Activated gamma-delta T cell treated with Interleukin-2 at 50 U/mL for 16 hours (primary cell): ENCODE measurements at places on chromosomes 5 and 9.

DNA sequence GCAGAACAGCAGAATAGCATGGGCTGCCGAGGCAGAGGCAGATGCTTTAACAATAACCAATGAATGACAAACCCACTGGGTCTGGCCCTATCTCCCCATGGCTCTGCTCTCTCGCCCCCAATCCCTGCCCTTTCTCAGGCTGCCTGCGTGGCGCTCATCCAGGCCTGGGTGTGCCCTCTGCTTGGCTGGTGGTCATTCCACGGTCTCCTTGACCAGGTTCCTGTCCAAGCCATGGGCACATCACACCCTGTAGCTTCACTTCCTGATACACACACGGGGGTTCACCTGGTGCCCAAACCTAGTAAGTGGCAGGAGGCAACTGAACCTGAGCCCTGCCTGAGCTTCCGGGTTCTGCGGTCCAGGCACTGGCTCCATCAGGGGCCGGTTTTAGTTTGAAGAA lies 87.6 kb downstream of the DAP start:
- DNase-seq = no peak

GRCh38 chr9:7827792-7828191 lies 28.2 kb upstream of the DMAC1 start:
- no peak for DNase-seq

- no peak for DNase-seq
Measured at GRCh38 chr9:128687453-128687852, 1.6 kb upstream of the SET start.

DNA sequence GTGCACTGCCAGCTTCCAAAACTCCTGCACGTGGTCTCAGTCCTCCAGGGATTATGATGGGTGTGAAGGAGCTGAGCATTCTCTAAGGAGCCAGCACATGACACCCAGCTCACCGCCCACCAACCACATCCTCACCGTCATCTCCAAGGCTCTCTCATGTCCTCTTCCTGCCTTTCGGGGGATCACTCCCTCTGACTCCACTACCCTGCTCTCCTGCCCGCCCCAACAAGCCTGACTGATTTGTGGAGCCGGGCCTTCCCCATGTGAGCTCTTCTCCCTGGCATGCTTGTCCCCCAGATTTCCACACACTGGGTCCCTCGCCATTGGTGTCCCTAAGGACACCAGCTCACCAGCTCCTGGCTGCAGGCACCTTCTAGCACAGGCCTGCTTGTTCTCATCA lies 1.9 kb downstream of the ABO start:
- no peak for DNase-seq

- DNase-seq = no peak
Measured at GRCh38 chr9:5800969-5801738, 31.8 kb downstream of the ERMP1 start.

- no peak for DNase-seq
Measured at GRCh38 chr5:134509308-134510040, 16.0 kb upstream of the JADE2 start.

DNA sequence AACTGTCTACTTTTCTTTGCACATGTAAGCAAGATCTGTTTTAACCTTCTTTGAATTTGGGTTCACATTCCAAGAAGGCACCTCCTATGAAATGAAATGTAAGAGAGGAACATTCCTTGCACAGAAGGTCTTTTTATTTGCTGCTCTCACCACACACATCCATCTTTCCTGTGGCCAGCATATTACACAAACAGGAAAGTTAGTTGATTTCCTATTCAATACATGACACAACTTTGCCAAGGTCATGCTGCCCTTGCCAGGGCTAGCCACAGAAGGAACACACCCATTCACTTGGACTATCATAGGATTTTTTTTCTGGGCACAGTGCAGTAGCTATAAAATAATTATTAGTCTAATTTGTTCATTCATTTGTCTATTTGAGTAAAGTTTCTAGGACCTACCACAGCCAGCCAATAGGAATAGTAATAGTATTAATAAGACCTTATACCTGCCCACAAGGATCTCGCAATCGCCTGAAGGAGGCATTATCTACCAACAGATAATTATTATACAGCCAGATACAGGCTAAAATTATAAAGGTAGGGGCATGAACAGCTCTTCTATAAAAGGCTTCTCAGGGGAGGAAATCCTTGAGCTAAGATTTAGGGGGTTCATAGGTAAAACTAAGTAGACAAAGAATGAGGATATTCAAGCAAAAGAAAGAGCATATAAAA lies 78.1 kb upstream of the NREP start:
- no peak for DNase-seq

DNA sequence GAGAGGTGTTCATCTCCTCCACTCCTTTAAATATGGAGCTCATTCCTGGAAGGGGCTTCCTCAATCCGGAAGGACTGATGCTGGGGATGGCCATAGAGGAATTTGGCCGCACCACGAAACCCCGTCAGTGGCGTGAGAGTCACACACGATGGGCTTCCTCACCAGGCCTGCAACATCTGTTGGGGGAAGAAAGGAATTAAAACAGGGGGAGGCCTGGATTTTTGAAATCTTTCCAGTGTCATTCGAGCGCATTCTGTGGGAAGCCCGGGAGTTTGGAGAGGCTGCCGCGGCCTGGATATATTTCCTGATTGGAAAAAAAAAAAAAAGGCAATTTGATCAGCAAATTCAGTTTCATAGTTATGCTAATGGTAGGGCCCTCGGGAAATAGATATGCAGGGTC lies 76.3 kb upstream of the ORM1 start:
- no peak for DNase-seq

- no peak for DNase-seq
Measured at GRCh38 chr5:171979606-171980005, 26.8 kb downstream of the FBXW11 start.

DNA sequence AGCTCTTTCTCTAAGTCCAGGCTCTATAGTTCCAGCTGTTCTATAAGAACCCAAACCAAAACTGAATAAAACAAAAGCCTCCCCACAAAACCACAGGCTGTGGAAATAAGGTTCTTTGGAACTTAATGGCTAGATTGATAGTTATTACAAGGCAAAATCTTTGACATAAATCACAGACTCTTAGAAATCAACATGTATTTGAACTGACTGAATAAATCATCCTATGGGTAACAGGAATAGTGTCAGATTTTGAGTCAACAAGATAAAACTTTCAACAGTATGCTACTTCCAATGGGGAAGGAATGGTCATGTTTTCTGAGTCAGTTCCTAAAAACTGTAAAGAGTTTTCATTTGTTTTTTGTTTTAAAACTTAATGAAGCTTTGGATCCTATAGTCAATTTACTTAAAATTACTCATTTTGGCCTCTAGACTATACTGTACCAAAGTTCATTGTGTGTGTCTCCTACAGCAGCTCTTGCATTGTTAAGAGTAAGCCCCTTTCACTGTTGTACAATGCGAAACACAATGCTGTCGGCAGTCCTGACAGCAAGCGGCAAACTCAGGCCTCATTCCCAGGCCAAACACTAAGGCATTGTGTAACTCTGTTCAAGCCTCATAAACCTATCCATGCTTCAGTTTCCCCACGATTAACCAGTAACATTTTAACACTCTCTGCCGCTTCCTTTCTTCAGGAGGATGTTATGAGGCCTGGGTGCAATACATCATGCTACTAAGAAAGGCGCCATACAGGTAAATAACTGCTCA lies 134.1 kb downstream of the ARL15 start:
- DNase-seq = no peak

DNA sequence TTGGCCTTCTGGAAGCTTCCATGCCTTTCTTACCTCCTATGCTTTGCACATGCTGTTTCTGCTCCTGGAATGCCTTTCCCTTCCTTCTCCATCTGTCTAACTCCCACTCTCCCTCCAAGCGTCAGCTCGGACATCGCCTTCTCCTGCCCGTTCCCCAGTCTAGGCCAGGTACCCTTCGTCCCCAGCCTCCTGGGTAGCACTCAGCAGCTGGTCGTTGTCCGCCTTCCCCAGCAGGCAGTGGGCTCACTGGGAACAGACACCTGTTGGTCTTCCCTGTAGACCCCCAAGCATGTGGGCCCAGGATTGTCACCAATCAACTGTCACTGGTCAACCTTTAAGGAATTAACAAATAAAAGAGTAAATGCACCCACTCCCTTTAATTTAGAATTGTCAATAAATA lies 202.2 kb downstream of the RGS3 start:
- DNase-seq = no peak

GRCh38 chr5:112116371-112116770 lies 302.7 kb downstream of the EPB41L4A start:
- DNase-seq = no peak

DNA sequence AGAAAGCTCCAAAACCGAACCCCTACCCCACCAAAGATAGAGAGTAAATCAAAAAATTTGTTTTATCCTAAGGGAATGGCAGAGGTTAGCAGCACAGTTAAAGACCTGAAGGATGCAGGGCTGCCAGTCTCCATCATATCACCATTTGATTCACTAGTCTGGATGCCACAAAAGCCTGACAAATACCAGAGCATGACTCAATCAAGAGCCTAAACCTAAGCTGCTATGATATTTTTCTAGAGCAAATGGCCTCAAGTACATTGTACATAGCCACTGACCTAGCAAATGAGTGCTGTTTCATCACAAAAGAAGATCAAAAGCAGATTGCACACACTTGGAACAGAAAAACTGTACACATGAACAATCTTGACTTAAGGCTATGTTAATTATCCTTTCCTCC lies 48.0 kb downstream of the DPYSL3 start:
- no peak for DNase-seq

DNA sequence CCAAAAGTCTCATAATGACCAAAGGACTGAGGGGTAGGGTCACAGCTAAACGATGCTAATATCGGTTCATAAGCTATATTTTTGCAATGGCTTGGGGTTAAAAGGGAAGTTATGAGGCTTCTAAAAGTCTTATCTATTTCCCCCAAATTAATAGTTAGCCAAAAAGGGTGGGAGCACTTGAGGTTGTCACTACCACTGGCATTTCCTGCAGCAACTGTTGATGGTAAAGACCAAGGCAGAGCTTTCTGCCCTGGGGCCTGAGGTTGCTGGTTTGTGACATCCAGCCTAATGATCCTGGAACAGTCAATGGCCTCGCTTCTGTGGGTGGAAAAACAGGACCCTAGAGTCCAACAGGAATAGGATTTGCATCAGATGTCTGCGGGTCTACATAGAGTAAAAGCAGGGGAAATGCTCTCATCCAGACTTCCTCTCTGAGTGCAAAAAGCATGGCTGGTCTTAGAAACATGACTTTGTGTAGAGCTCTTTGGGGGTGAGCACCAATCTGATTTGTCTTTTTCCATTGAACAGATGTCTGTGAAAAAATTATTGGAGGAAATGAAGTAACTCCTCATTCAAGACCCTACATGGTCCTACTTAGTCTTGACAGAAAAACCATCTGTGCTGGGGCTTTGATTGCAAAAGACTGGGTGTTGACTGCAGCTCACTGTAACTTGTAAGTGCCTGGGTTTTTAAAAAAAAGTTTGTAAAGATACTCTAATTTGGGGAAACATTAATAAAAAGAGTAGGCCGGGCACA lies 2.7 kb downstream of the GZMA start:
- no peak for DNase-seq

DNA sequence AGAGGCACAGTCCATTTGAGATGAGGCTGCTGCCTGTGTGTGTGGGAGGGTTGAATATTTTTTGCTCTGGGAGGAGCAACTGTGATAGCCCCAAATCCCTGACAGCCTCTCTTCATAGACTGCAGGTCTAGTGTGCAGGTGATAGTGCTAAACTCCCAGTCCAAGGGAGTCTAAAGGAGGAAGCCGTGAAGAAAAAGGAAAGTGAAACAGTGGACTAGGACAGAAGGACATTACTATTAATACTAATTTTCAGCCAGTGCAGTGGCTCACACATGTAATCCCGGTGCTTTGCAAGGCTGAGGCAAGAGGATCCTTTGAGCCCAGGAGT lies 295.0 kb downstream of the PDE4D start:
- DNase-seq = no peak

GRCh38 chr5:14913096-14913495 lies 41.5 kb upstream of the ANKH start:
- DNase-seq = no peak

DNA sequence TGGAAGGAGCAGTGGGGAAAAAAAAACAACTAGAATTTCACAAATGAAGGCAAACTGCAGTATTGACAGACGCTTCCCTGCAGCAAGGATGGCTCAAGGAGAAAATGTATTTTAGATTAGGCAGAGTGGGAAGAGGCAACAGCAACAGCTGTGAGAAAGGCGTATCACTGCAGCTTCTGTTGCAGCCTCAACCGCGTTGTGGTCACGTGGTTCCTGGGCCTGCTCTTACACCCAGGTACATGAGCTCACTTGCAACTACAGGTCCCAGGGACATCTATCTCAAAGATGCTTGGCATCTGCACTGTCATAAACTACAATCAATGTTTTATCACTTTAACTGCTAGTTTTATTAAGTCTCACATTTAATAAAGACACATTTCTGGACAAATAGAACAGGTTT lies 36.0 kb upstream of the GOLM1 start:
- DNase-seq = no peak

DNA sequence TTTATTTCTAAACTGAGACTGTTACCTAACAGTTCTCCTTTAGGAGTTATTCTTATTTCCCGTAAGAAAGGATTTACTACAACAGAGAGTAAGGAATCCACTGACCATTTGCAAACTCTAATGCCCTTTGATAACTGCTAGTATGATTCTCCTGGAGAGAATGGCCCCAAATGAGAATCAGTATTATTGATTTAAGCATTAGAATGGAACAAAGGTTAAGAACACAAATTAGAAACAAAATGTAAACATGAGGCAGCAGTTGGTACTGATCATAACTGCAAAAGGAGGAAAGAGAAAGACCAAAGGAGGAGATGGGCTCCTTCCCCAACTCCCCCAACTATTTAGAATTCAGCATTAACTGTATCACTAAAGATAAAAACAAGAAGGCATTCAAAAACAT lies 30.7 kb downstream of the PSIP1 start:
- no peak for DNase-seq

GRCh38 chr9:426264-426663 lies 211.6 kb downstream of the DOCK8 start:
- DNase-seq = no peak

- no peak for DNase-seq
Measured at GRCh38 chr5:27318701-27319100, 280.3 kb upstream of the CDH9 start.

GRCh38 chr9:27719711-27720110 lies 146.4 kb upstream of the C9orf72 start:
- no peak for DNase-seq

- no peak for DNase-seq
Measured at GRCh38 chr9:26012797-26013196, 334.6 kb upstream of the TUSC1 start.

DNA sequence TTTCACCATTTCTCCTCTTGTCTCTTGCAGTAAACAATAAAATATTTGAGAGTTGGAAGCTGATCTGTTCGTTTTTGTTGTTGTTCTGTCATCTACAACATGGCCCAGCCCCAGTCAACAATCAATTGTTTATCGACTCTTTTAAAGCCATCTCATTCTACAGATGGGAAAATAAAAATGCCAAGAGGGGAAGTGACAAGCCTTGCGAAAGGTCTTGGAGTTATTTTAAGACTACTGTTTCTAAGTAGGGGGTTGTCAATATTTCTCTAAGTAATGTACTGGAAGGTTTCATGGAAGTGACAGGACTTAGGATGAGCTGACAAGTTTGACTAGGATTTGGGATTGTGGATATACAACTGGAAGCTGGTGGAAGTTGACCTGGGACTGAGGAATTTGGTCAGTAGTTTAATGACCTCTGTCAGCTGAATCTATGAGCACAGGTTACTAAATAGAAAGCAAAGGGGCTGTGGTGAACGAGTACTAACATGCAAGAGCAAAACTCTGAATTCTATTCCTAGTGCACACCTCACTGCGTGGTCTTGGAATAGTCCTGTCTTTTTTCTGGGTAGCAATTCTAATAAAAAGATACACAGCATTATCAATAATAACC lies 57.5 kb upstream of the ADRB2 start:
- DNase-seq = no peak

GRCh38 chr5:39187831-39188731 lies 31.3 kb downstream of the FYB1 start:
- no peak for DNase-seq

GRCh38 chr5:171633776-171634470 lies 151.7 kb upstream of the SMIM23 start:
- DNase-seq = no peak
